Aorta (tissue), 5 donors: ENCODE measurements at places on chromosomes 6 and 20. TPM values are rescaled to one million over a fixed set of nuclear protein-coding genes. Genes with fewer than 3 reads are reported as not detected.

Gene DNAH8
- polyA plus RNA-seq, result under 0.01 TPM

DNA sequence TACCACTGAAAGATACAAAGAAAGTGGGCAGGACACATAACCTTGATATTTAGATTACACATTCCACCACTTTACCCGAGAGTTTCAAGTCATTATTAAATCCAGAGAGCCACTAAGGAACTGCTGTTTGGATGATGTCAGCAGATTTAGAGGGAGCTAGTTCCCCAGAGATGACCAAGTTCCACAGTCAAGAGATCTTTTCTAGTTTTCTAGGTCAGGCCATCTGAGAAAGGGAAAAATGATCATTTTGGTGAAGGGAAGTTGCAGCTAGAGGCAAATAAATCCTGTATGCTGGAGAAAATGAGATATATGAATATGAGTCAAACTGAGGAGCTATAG, 147.8 kb downstream of the HS3ST5 start:
- no peak for DNase-seq
- no peaks in the 10 kb centered on the region for H3K4me1 ChIP-seq

DNA sequence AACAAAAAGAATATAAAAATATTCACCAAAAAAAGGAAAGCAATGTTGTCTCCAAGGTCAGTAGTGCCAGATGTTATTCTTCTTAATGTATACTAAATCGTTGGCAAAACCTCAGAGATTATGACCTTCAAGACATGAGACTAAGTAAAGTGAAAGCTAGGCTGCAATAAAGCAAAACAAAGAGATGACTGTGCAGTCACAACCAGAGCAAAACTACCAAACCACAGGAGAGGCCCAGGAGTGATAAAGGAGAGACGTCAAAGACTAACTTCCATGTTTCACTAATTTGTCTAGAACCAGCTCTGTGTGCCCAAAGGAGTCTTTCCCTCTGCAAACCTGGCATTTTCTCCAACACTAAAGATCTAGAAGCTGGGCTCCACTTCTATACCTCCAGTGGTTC, 155.9 kb upstream of the POU3F2 start:
- no peak overlapping the region for H3K4me3 ChIP-seq
- H3K27me3 ChIP-seq, result no peaks in the 10 kb centered on the region
- no peaks in the 10 kb centered on the region for H3K36me3 ChIP-seq
- DNase-seq, result no peak

Gene GPX5
- not detected for polyA plus RNA-seq

Gene FRMD1
- 0.38 TPM for polyA plus RNA-seq

Gene RSPO3
- polyA plus RNA-seq, result 0.38 TPM

DNA sequence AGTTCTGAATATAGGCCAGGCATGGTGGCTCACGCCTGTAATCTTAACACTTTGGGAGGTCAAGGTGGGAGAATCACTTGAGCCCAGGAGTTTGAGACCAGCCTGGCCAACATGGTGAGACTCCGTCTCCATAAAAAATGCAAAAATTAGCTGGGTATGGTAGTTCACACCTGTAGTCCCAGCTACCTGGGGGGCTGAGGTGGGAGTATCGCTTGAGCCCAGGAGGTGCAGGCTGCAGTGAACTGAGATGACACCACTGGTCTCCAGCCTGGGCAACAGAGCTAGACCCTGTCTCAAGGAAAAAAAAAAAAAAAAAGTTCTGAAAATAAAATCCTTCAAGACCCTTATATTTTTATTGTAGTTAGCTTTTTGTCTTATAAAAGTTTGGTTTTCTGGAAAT, 11.7 kb upstream of the WTAP start:
- peaks cover 3% of the 10 kb centered on the region for H3K4me1 ChIP-seq
- H3K27me3 ChIP-seq, result no peaks in the 10 kb centered on the region
- no peak overlapping the region for H3K4me3 ChIP-seq

Gene TSPO2
- not detected for polyA plus RNA-seq

DNA sequence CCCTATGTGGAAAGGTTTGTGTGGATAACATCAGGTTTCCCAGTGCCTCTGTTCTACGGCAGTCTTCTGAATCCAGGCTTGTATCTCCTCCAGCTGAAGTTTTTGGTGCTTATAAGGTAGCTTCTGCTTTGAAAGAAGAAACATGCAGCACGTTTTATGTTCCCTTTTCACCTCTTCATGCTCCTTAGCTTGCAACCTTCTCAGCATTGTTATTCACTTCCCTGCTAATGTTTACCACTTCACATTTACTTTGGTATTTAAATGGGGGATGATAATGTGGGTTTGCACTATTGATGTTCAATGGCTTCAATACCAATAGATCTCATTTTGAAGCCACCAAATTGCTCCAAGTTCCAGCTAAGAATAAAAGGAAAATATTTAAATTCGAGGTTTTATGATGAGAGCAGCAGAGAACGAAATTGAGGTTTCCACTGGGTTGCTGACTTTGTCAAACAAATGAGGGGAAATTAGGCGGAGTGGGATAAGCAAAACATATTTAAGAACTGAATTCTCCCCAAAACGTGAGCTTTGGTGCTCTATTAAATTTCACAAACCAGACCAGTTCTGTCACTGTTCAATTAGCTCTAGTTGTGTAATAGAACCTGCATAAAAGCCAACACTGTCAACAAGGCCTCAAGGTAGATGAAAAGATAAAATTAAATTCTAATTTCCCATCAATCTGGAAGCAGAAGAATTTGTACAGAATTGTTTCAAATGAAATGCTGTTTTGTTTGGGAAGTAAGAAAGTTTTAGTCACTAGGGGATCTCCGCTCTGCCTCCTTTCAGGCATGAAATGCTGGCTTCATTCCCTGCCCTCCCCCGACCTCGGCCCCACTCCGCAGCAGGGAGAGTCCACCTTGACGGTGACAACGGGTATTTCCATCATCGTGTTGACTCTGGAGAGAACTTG, 1.4 kb downstream of the IL22RA2 start:
- no peaks in the 10 kb centered on the region for H3K4me1 ChIP-seq
- H3K36me3 ChIP-seq, result no peaks in the 10 kb centered on the region
- no peak overlapping the region for H3K4me3 ChIP-seq
- DNase-seq, result no peak
- no peak overlapping the region for H3K27ac ChIP-seq
- no peaks in the 10 kb centered on the region for H3K27me3 ChIP-seq

- H3K27ac ChIP-seq, result no peak overlapping the region
- no peak for DNase-seq
- no peak overlapping the region for H3K4me3 ChIP-seq
- no peaks in the 10 kb centered on the region for H3K4me1 ChIP-seq
- no peaks in the 10 kb centered on the region for H3K36me3 ChIP-seq
These were observed 128.5 kb downstream of the LAMP5 start for GRCh38 chr20:9642882-9643281.

GRCh38 chr6:15389765-15390723, 144.2 kb downstream of the JARID2 start:
- H3K4me3 ChIP-seq, result no peak overlapping the region
- no peak for DNase-seq
- H3K36me3 ChIP-seq, result no peaks in the 10 kb centered on the region
- no peak overlapping the region for H3K27ac ChIP-seq
- H3K27me3 ChIP-seq, result no peaks in the 10 kb centered on the region
- H3K4me1 ChIP-seq, result no peaks in the 10 kb centered on the region

- H3K27me3 ChIP-seq, result no peaks in the 10 kb centered on the region
- DNase-seq, result no peak
- H3K4me1 ChIP-seq, result no peaks in the 10 kb centered on the region
- no peak overlapping the region for H3K27ac ChIP-seq
These were observed 441.0 kb downstream of the KIF16B start for GRCh38 chr20:16132036-16132798.

Gene LPA
- not detected for polyA plus RNA-seq

DNA sequence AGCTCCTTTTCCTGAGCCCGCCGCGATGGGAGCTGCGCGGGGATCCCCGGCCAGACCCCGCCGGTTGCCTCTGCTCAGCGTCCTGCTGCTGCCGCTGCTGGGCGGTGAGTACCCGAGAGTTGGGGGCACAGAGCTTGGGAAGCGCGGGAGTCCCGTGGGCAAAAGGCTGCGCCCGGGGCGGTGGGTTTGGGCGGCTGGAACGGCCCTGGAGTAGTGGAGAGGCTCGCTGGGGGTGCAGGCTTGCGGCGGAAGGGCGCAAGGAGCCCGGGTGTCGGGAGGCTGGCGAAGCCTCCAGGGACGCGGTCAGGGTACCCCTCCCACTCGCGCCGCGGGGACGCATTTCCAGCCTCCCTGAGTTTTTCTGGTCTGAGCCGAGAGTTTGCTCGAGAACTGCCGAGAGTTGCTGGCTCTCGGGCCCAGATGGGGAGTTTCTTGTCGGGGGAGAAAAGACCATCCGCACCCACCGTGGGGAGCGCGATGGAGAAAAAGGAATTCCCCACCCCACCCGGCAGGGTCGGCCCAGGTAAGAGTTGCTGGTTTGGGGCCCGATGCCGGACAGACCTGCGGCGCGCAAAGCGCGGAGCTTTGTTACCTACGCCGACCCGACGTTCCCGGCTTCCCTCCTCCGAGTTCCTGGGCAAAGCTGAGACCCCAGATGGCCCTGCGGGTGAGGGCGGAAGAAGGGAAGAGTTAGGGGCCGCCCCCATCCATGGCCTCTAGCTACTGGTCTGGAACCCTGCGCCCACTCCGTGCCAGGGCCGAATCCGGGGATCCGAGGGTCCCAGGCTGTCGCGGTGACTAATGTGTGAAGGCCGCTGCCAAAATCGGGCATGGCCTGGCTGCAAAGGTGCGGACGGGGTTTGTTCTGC, 584 bp downstream of the PTK7 start:
- no peaks in the 10 kb centered on the region for H3K27me3 ChIP-seq
- peaks cover 4% of the 10 kb centered on the region for H3K36me3 ChIP-seq
- H3K4me3 ChIP-seq, result peak overlapping the region; percentile 15
- no peak overlapping the region for H3K27ac ChIP-seq
- no peak for DNase-seq

Gene OR12D3
- polyA plus RNA-seq, result not detected

GRCh38 chr6:170148709-170149470, 142.0 kb downstream of the DLL1 start:
- H3K27ac ChIP-seq, result no peak overlapping the region
- H3K4me1 ChIP-seq, result no peaks in the 10 kb centered on the region
- no peaks in the 10 kb centered on the region for H3K36me3 ChIP-seq
- H3K27me3 ChIP-seq, result no peaks in the 10 kb centered on the region

DNA sequence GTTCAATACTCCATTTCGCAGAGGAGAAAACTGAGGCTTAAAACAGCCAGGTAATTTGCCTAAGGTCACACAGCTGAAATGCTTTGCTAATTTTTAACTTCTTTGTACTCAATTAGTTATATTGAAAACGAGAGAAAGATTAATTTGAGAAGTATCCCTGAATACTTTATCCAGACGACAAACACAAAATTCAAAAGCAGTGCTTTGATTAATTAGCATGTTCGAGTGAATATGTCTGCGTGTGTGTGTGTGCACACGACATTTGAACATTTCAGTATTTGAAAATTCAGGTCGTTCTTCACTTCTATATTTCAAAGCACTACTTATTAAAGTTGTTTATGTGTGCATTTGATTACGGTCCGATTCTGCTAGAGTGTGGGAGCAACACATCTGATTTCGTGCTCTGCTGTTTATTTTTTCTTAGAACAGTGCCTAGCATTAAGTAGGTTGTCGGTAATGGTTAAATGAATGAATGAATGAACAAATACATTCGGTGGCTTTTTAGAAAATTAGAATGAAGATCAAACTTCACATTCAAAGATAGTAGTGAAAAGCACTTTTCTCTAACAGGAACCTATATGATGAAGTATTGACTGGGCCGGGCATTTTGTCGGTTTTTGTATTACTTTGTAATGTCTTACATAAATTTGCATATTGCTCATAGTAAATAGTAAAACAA, 36.9 kb upstream of the SYNCRIP start:
- H3K27me3 ChIP-seq, result no peaks in the 10 kb centered on the region
- H3K27ac ChIP-seq, result no peak overlapping the region
- no peaks in the 10 kb centered on the region for H3K36me3 ChIP-seq
- no peak for DNase-seq
- peaks cover 4% of the 10 kb centered on the region for H3K4me1 ChIP-seq

DNA sequence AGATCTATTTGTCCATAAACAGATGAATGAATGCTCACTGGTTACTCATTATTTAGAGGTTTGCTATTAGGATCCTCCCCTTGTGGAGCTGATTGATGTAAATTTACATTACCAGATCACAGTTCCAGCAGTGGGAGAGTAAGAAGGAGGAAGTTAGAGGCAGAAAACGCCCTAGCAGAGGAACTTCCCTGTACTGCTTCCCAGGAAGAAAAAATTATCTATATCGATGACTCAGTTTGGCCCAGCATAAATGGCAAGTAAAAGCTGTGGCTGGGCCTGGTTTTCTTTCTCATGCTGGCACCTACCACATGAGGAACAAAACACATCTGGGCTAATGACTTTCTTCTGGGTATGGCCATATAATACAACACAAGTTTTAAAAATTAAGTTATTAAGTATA, 35.7 kb downstream of the DNAAF9 start:
- no peak overlapping the region for H3K4me3 ChIP-seq
- H3K27me3 ChIP-seq, result no peaks in the 10 kb centered on the region
- no peak overlapping the region for H3K27ac ChIP-seq
- DNase-seq, result no peak
- peaks cover 14% of the 10 kb centered on the region for H3K36me3 ChIP-seq

Gene SLC12A5
- polyA plus RNA-seq, result not detected

DNA sequence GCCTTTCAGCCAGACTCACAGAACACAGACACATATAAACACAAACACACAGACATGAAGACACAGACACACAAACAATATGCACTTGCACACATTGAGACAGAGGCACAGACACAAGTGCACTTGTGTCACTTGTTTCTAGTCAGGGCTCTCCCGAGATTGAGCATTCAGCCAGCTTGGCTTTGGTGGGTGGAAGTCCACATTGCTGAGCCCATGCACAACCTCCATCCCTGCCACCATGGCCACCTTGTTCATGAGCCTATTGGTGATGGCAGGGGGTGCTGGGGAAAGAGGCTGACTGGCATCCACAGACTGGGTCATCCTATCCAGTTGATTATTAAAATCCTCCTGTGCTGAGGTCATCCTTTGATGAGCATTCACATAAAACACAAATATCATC, 11.5 kb upstream of the CST7 start:
- H3K4me1 ChIP-seq, result no peaks in the 10 kb centered on the region
- H3K27ac ChIP-seq, result no peak overlapping the region
- H3K4me3 ChIP-seq, result no peak overlapping the region
- H3K27me3 ChIP-seq, result no peaks in the 10 kb centered on the region

Gene SLX4IP
- polyA plus RNA-seq, result 3.0 TPM

Gene CFB
- 90.4 TPM for polyA plus RNA-seq

GRCh38 chr6:108091288-108091687, 16.7 kb upstream of the OSTM1 start:
- no peak for DNase-seq
- H3K27ac ChIP-seq, result no peak overlapping the region
- H3K36me3 ChIP-seq, result no peaks in the 10 kb centered on the region
- H3K4me1 ChIP-seq, result no peaks in the 10 kb centered on the region
- no peak overlapping the region for H3K4me3 ChIP-seq

DNA sequence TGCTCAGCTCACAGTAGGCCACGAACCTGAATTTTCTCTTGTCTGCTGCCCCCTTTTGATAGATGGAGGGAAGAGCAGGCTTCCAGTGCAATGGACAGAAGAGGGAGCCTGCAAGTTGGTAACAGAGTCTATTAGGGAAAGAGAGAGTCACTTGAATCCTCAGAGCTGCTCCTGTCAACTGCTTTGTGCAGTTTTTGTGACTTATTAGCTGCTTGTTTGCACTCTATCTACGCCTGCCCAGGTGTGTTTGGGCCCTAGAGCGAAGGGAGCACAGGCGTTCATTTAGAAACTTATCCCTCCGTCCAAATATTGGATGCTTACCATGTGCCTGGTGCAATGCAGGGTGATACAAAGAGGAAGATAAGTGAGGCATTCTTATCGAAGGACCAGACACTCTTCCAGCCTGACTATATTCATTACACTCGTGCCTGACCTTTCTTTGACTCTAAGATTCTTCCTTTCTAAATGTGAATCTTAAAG, 11.6 kb upstream of the SLC2A12 start:
- peaks cover 15% of the 10 kb centered on the region for H3K4me1 ChIP-seq
- H3K4me3 ChIP-seq, result no peak overlapping the region
- DNase-seq, result no peak
- H3K27ac ChIP-seq, result no peak overlapping the region
- H3K36me3 ChIP-seq, result no peaks in the 10 kb centered on the region
